H9 (cell line): ENCODE measurements at places on chromosomes 12 and 14.

- H3K4me3 ChIP-seq, result peak within 1 kb of the TSS; percentile 86
- peak; percentile 74 for DNase-seq
- peaks cover 2% of the 10 kb centered on the region; the same call in 1 of the 2 replicates for H3K4me1 ChIP-seq
- H3K36me3 ChIP-seq, result peaks cover 13% of the 10 kb centered on the region
- peaks cover 12% of the 10 kb centered on the region; the same call in 1 of the 2 replicates for H3K27me3 ChIP-seq
Observed at GRCh38 chr14:61321385-61322010, at the start of gene PRKCH. PRKCH (plus strand) TSS chr14:61321579; CDS start chr14:61322102, 523 bp downstream.

DNA sequence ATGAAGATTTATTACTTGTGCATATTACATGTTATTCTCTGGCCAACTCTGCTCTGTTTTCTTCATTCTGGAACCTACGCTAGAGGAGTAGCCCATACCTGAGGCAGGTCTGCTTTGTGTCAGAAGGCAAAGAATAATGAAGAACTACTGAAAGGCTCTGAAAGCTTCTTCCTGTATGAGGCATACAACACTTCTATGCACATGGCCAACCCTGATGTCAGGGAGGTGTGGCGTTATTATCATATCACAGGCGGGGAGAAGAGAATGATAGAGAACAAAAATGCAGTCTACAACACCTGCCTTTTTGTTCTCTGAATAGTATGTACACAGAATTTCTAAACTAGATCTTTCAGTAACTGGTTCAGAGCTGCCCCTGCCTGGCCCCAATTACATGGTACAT lies 32.5 kb upstream of the CRY1 start:
- no peaks in the 10 kb centered on the region for H3K27me3 ChIP-seq
- H3K27ac ChIP-seq, result no peak overlapping the region
- peaks cover 2% of the 10 kb centered on the region for H3K4me1 ChIP-seq
- no peak for DNase-seq
- H3K4me3 ChIP-seq, result no peak overlapping the region
- no peaks in the 10 kb centered on the region for H3K36me3 ChIP-seq

- peak overlapping the region; percentile 97 for H3K4me3 ChIP-seq
- no peaks in the 10 kb centered on the region for H3K36me3 ChIP-seq
- DNase-seq, result no peak
- H3K4me1 ChIP-seq, result no peaks in the 10 kb centered on the region
- no peaks in the 10 kb centered on the region for H3K27me3 ChIP-seq
Observed at GRCh38 chr12:102061096-102061559, 663 bp downstream of the WASHC3 start.

DNA sequence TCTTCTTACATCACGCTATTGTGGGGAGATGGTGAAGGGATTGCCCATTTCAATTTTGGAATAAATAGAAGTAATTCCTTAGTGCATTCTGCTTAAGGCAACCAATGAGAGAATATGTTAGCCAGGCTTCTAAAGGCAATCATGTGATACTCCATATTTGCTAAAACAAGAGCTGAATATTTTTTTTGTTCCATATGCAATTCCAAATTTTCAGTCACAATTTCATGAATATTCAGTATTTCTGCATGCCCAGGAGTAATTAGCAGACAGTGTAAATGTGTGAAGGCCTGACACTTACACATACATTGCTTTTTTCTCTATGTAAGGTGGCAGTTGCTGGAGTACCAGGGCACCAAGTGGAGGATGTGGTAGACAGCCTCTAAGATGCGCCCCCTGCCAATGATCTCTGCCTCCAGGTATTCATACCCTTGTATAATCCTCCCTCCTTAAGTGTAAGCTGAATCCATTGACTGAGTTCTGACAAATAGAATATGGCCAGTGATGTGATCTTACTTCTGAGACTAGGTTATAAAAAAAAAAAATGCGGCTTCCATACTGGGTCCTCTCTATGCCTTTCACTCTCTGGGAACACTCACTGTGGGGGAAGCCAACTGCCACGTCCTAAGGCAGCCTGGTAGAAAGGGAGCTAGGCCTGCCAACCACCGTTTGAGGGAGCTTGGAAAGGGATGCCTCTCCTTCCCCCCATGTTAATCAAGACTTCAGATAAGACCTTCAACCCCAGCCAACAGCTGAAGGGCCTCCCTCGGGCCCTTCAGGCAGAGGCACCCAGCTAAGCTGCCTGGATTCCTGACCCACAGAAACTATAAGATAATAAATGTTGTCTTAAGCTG lies 62.7 kb upstream of the PTGR2 start:
- no peak overlapping the region for H3K27ac ChIP-seq
- no peak for DNase-seq
- peaks cover 3% of the 10 kb centered on the region; the same call in 1 of the 2 replicates for H3K4me1 ChIP-seq
- no peaks in the 10 kb centered on the region for H3K36me3 ChIP-seq

GRCh38 chr14:67512463-67513310 lies 20.4 kb upstream of the PLEKHH1 start:
- H3K36me3 ChIP-seq, result no peaks in the 10 kb centered on the region
- H3K4me3 ChIP-seq, result no peak overlapping the region
- peaks cover 2% of the 10 kb centered on the region; the same call in 1 of the 2 replicates for H3K4me1 ChIP-seq
- no peak overlapping the region for H3K27ac ChIP-seq
- DNase-seq, result no peak
- peaks cover 12% of the 10 kb centered on the region; the same call in 1 of the 2 replicates for H3K27me3 ChIP-seq

DNA sequence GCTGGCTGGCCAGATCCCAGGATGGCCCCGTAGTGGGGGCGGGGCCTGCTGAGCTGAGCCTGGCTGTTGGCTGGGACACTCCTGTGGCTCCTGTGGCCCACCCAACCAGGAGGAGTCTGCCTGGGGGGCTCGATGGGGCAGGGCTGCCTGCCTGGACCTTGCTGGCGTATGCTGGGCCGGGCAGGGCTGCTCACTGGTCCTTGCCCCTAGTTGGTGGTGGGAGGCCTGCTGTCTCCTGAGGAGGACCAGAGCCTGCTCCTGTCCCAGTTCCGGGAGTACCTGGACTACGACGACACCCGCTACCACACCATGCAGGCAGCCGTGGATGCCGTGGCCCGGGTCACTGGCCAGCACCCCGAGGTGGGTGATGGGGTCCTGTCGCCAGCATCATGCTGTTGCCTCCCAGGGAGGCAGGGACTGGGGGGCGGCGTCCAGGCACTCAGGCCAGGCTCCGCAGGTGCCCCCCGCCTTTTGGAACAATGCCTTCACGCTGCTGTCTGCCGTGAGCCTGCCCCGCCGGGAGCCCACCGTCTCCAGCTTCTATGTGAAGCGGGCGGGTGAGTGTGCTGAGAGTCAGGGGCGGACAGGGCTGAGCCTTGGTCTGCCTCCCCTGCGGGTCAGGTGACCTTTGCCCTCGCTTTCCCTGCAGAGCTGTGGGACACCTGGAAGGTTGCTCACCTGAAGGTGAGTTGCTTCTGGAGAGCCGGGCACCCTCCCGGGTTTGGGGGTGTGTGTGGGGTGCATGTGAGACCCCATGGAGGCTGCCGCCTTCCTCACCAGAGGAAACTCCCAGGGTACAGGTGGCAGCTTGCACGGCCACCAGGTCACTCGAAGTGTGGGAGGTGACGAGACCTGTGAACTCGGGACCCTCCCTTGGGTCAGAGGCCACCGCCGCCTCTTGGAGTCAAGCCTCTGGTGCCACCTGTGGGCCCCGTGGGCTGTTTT lies 3.4 kb downstream of the NOC4L start:
- H3K4me3 ChIP-seq, result no peak overlapping the region
- DNase-seq, result no peak
- no peak overlapping the region for H3K27ac ChIP-seq
- H3K36me3 ChIP-seq, result peaks cover 19% of the 10 kb centered on the region
- H3K27me3 ChIP-seq, result no peaks in the 10 kb centered on the region
- peaks cover 3% of the 10 kb centered on the region; the same call in 1 of the 2 replicates for H3K4me1 ChIP-seq

GRCh38 chr12:98126637-98127335 lies 388.6 kb upstream of the TMPO start:
- no peaks in the 10 kb centered on the region; the same call in 1 of the 2 replicates for H3K4me1 ChIP-seq
- H3K4me3 ChIP-seq, result no peak overlapping the region
- no peaks in the 10 kb centered on the region for H3K36me3 ChIP-seq
- H3K27me3 ChIP-seq, result no peaks in the 10 kb centered on the region
- no peak for DNase-seq

GRCh38 chr14:23441076-23441475 lies 5.6 kb upstream of the MYH7 start:
- no peaks in the 10 kb centered on the region for H3K36me3 ChIP-seq
- no peaks in the 10 kb centered on the region; the same call in 1 of the 2 replicates for H3K27me3 ChIP-seq
- H3K4me1 ChIP-seq, result no peaks in the 10 kb centered on the region
- no peak overlapping the region for H3K4me3 ChIP-seq
- DNase-seq, result no peak

- H3K27me3 ChIP-seq, result no peaks in the 10 kb centered on the region
- H3K4me3 ChIP-seq, result no peak overlapping the region
- peaks cover 3% of the 10 kb centered on the region for H3K36me3 ChIP-seq
- peak overlapping the region; percentile 17 for H3K27ac ChIP-seq
- H3K4me1 ChIP-seq, result peaks cover 2% of the 10 kb centered on the region; the same call in 1 of the 2 replicates
Observed at GRCh38 chr14:84959851-84960520, 570.0 kb upstream of the FLRT2 start.

DNA sequence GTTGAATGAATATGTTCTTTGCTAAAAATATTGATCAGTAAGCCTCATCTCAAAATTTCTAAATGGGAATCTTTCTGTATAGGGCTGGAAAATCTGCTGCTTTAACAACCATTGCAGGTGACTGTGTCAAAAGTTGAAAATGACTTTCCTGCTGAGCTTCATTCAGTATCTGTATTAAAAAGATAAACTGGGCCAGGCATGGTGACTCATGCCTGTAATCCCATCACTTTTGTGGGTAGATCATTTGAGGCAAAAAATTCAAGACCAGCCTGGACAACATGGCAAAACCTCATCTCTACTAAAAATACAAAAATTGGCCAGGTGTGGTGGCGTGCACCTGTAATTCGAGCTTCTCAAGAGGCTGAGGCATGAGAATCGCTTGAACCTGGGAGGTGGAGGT lies 213.7 kb upstream of the SYT10 start:
- no peak for DNase-seq
- H3K27ac ChIP-seq, result no peak overlapping the region
- no peaks in the 10 kb centered on the region for H3K27me3 ChIP-seq
- H3K36me3 ChIP-seq, result peaks cover 25% of the 10 kb centered on the region
- no peak overlapping the region for H3K4me3 ChIP-seq

DNA sequence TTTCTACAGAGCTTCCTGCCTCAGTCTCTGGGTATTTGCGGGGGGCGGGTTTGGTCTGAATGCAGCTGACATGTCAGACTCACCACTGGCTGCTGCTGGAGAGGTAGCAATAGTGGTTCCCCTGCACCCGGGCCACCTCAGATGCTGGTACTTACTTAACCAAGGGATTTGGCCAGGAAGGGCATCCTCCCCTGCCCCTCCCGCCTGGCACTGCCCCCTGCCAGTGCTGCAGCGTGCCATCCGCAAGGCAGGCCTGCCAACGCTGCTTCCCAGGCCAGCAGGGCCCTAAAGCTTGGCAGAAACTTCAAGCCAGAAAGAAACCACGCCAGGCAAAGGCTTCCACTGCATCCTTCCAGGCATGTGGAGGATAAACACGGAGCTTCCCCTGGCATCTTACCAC lies 22.1 kb downstream of the RAB35 start:
- H3K4me3 ChIP-seq, result no peak overlapping the region
- peaks cover 5% of the 10 kb centered on the region; the same call in 1 of the 2 replicates for H3K4me1 ChIP-seq
- DNase-seq, result no peak
- H3K27ac ChIP-seq, result no peak overlapping the region
- H3K27me3 ChIP-seq, result no peaks in the 10 kb centered on the region

DNA sequence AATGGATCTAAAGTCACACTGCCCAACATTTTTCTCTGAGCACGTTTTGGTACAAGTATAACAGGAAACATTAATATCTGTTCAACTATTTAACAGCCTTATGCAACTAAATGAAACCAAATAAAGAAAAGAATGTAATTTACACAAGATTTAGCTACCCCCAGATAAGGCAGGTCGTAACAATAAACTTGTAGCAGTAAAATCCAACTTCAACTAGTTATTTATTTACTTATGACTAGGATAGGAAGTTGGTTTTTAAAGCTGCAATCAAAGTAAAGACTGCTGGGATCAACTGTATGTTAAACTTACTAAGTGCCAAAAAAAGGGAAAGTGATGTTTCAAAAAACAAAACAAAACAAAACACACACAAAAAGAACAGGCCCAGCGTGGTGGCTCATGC lies 30.9 kb downstream of the FERMT2 start:
- H3K27me3 ChIP-seq, result no peaks in the 10 kb centered on the region
- no peak for DNase-seq
- peaks cover 27% of the 10 kb centered on the region for H3K36me3 ChIP-seq
- no peak overlapping the region for H3K27ac ChIP-seq
- H3K4me3 ChIP-seq, result no peak overlapping the region

DNA sequence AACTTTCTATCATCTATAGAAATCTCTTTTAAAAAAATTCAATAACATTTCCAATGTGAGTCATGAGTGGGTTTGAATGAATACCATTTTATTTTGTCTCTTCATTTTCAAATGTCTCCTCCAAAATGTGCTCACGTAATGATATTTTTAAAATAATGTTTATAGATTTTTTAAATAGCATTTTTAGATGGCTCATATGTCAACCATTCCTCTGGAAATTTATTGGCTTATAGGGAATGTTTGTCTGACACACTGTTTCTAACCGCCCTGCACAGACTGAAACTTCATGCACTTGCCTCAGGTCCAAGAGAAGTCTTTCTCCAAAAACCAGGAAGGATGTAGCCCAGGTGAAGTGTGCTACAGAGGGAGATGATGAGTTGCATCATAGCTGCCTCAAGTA lies 88.8 kb upstream of the PLEKHG7 start:
- no peak overlapping the region for H3K4me3 ChIP-seq
- no peak overlapping the region for H3K27ac ChIP-seq
- peaks cover 2% of the 10 kb centered on the region; the same call in 1 of the 2 replicates for H3K4me1 ChIP-seq
- no peaks in the 10 kb centered on the region for H3K36me3 ChIP-seq

DNA sequence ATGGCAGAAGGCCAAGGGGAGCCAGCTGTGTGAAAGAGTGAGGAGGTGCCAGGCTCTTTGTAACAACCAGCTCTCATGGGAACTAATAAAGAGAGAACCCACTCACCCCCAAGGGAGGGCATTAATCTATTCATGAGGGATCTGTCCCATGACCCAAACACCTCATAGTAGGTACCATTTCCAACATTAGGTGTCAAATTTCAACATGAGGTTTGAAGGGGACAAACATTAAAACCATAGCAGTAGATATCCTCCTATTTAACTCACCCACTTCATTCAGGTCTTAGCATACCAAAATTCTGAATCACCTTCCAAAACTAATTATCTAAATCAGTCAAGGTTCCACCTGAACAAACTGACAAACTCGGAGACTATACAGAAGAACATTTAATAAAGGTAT lies 75.3 kb downstream of the PPFIA2 start:
- no peaks in the 10 kb centered on the region for H3K36me3 ChIP-seq
- H3K27ac ChIP-seq, result no peak overlapping the region
- H3K4me3 ChIP-seq, result no peak overlapping the region
- no peaks in the 10 kb centered on the region for H3K27me3 ChIP-seq
- DNase-seq, result no peak

DNA sequence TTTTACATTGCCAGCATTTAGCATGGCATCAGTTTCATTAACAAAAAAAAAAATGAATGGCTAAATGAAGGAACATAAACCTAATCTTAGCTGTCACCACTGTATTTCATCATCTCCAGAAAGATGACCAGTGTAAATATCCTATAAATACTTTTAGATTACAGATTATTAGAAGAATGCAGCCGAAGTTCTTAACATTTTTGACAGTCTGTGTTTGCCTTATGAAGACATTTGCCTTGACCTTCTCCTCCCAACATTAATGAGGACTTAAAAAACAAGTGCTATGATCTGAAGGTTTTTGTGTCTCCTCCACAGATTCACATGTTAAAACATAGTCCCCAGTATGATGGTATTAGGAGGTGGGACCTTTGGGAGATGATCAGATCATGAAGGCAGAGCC lies 253.0 kb downstream of the SNAPC1 start:
- no peaks in the 10 kb centered on the region for H3K27me3 ChIP-seq
- H3K36me3 ChIP-seq, result no peaks in the 10 kb centered on the region
- no peak overlapping the region for H3K27ac ChIP-seq
- H3K4me1 ChIP-seq, result no peaks in the 10 kb centered on the region

GRCh38 chr14:94136575-94137331 lies 7.3 kb upstream of the IFI27L2 start:
- H3K27ac ChIP-seq, result no peak overlapping the region
- peak; percentile 90 for DNase-seq
- H3K27me3 ChIP-seq, result no peaks in the 10 kb centered on the region
- H3K36me3 ChIP-seq, result peaks cover 6% of the 10 kb centered on the region; the same call in 2 of the 3 replicates
